ENCODE measurements at places on chromosomes 5 and 9.
A peak's percentile ranks its signal among the peaks of the same experiment; 100 is the strongest.

- no peak for DNase-seq
Measured at GRCh38 chr5:64165500-64166200, at the start of gene RNF180. Gene RNF180, plus strand, starts transcription at chr5:64165843. Its CDS starts 34,965 bp downstream, at chr5:64200808.

DNA sequence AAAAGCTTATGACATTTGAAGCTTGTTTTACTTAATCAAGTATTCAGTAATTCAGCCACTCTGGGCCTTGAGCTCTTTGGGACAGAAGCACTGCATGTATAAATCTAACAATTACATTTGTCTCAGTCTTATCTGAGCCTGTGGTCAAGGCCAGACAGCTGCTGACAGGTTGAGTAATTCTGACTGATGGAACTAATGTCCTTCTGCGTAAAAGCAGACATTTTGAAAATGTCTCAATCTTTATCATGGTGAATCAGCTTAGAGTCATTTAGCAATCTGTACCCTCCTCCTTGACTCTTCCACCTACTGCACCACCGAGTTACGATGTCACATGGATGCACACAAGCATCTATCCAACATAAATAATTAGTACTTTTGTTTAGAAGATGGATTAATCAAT lies 400.0 kb downstream of the ARRDC3 start:
- DNase-seq, result no peak

DNA sequence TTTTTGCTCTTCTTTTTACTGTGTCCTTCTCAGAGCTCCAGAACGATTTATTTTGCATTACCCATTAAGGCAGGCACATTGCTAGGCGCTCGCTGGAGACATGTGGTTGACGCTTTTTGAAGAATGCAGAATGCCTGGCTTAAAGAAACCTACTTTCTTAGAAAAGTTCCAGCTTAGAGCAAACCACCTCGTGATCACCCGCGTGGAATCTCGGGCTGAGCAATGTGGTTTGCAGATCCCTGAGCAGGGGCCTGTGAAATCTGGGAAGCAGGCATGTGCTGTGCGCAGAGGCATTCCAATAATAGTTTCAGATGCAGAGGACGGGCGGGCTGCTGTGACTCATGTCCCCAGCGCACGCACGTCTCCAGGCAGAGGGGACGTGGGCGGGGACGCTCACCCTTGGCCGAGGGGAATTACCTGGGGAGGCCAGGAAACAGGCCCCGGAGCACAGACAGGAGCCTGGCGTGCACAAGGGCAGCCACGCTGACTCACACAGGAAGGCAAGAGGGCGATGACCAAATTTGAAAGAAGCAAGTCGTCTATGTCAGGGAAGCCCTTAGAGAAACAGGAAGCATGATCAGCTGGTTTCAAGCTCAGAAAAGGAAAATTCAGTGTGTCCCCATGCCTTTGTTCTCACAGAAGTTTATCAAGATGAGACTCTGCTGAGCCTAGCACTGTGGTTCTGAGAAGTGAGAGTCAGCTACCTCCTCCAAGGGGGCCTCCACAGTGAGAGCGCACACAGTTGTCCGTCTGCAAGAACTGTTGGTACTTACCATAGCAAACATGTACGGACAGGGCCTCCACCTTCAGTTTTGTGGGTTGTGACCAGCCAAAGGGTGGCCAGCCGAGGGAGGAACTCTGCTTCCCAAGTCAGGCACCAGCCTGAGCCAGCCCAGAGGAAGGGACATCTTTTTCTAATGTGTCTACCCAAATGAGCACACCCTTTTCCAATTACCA lies 218.6 kb downstream of the PIK3R1 start:
- peak; percentile 51 for DNase-seq

DNA sequence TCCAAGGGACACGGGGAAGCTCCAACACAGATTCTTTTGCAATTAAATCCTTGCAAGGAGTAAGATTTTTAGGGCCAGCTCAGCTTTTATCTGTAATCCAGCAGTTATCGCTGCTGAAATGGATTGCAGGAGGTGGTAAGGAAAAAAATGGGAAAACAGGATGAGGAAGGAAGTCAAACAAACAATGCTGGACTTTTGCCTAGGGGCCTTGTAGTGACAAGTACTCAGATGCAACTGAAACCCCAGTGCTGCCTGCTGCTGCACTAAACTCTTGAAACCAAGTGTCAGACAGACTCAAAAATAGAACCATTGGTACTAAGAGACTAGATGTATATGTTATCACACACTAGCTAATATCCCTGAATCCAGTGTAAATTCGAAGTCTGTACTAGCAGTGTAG lies 309.2 kb downstream of the CTNND2 start:
- DNase-seq, result no peak

GRCh38 chr9:14888272-14888671 lies 22.0 kb downstream of the FREM1 start:
- DNase-seq, result no peak

DNA sequence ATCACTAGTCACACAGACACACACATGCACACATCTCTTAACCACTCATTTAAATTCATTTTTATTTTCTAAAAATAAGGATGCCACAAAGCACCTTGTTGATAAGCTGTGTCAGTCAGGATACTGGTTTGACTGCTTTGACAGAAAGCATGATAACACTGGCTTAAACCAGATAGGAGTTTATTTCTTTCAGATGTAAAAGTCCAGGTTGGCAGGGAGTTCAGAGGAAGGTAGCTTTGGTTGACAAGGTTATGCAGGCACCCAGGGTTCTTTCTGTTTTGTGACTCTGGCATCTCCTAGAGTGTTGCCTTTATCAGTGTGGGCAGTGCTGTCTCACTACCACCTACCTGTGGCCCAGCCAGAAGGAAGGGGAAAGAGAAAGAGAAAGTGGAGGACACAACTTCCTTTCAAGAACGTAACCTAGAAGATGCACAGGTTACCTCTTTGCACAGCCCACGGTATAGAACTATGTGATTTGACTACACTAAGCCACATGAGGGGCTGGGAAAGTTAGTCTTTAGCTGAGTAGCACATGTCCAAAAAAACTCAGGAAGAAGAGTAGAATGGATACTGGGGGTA lies 334.7 kb downstream of the OSTF1 start:
- DNase-seq, result no peak

- no peak for DNase-seq
Measured at GRCh38 chr9:96137671-96138429, 164.1 kb downstream of the HSD17B3 start.

- DNase-seq, result no peak
Measured at GRCh38 chr5:174192901-174193300, 147.4 kb downstream of the NSG2 start.

DNA sequence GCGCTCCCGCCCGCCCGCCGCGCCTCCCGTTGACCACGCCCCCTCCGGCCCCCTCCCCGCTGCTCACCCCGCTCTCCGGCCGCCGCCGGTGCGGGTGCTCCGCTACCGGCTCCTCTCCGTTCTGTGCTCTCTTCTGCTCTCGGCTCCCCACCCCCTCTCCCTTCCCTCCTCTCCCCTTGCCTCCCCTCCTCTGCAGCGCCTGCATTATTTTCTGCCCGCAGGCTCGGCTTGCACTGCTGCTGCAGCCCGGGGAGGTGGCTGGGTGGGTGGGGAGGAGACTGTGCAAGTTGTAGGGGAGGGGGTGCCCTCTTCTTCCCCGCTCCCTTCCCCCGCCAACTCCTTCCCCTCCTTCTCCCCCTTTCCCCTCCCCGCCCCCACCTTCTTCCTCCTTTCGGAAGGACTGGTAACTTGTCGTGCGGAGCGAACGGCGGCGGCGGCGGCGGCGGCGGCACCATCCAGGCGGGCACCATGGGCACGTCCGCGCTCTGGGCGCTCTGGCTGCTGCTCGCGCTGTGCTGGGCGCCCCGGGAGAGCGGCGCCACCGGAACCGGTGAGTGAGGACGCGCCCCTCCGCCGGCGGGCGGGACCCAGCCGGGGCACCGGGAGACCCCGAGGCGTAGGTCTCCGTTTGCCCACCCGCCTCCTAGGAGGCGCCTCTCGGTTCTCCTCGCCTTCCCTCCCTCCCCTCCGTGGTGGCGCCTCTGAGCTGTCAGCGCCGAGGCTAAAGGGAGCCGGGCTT lies at the start of gene VLDLR:
Gene VLDLR (plus strand): TSS at position 66 of the 739 bp plus-strand sequence. CDS start 403 bp downstream, at position 469.
- DNase-seq, result peak; percentile 36

DNA sequence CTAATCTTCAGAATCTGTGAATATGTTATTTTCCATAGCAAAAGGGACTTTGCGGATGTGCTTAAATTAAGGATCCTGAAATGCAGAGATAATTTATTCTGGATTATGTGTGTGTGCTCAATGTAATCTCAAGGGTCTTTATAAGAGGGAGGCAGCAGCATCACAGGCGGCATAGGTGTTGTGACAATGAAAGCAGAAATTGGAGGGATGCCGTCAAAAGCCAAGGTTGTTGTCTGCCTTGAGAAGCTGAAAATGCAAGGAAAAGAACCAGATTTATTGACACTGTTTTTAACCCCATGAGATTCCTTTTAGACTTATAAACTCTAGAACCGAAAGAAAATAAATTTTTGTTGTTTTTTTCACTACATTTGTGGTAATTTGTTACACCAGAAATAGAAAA lies 948.5 kb downstream of the TLE4 start:
- no peak for DNase-seq

DNA sequence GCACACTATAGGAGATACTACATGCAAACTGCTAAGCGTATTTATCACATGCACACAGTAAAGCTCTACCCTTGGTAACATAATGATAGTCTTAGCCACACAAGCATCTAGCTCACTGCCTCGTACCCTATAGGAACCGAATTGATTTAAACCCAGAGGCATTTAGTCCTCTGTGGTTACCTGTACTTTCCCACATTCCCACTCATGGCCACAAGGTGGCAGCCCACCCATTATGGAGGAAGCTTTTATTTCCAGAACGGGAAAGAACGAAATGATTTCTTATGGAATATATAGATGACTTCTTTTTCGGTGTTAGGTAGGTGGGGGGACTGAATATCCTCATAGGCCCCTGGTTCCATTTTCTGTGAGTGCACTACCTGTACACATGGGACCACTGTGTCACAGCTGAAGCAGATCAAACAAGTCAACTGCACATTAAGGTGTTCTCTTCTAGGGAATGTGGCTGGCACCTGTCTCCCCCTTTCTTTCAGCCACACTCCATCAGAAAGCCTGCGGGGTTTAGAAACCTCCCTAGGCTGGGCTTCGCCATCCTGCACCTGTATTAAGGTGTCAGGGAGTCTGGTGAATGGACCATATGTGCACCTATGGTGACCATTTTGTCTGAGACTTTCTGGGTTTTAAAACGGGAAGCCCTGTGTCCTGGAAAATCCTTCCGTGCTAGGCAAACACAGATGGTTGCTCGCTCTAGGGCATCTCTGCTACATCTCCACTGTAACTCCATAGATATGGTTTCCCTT lies 313.2 kb downstream of the SLIT3 start:
- peak; percentile 54 for DNase-seq

DNA sequence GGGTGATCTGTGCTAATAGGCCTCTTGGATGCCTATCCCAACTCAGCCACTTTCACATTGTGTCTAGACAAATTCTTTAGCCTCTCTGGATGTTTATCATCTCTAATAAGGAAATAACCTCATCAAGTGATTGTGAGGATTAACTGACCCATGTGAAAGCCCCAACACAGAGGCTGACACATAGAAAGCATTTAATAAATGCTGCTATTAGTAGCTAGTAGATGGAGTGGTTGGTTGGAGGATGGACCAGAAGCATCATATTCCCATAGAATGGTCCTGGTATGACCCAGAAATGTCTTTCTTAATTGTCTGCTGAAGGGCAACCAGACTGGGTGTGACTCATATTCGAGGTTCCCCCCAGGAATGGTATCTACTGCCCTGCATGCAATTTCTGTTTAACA lies 124.4 kb downstream of the PIK3R1 start:
- no peak for DNase-seq

DNA sequence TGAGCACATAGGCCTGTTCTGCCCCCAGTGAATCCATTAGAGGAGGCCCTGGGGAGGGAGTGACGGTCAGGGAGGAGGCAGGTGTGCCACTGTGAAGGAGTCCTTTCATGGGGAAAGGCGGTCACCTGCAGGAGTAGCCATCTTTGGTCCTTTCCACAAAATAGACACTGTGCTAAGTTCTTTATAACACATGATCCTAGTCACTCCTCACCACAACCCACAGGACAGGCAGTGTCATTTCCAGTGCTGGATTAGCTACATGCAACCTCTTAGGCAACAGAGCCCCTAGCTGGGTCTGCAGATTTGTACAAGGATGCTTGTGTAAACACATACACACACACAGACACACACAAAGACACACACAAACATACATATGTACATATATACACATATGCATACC lies 18.3 kb downstream of the DOCK2 start:
- DNase-seq, result no peak

DNA sequence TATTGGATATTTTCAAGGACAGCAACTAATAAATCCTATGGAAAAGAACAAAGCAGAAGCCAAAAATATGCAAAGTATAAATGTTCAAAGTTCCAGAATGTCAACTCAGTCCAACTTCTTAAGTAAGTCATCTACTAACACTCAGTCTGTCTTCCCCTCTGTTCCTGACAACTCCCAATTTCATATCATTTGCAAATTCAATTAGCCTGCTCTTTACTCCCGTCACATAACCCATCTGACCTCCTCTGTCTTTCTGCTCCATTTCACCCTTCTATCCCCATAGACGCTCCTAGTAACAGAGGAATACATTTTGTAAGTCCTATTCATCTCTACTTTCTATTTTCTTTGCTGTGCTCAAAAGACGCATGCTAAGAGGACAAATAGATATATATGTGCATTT lies 659.8 kb upstream of the MEF2C start:
- DNase-seq, result no peak

DNA sequence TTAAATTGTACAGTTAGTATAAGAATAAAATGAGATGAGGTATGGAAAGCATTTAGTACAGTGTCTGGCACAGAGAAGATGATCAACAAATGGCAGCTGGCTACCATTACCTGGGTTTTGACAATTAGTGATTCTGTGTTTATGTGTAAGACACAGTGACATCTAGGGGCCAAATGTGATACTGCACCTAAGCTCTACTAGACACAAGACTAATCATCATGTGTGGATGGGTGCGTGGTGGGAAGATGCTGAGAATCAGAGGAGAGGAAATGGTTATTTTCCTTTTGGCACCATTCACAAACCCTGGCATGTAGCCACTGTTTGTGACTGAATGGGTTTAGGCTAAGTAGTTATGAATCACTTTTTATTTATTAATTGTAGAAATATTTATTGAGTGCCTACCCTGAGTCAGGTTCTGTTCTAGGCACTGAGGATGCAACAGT lies 109.8 kb upstream of the TBC1D2 start:
- peak; percentile 10 for DNase-seq

GRCh38 chr9:90568667-90569066 lies 74.0 kb downstream of the DIRAS2 start:
- DNase-seq, result no peak

DNA sequence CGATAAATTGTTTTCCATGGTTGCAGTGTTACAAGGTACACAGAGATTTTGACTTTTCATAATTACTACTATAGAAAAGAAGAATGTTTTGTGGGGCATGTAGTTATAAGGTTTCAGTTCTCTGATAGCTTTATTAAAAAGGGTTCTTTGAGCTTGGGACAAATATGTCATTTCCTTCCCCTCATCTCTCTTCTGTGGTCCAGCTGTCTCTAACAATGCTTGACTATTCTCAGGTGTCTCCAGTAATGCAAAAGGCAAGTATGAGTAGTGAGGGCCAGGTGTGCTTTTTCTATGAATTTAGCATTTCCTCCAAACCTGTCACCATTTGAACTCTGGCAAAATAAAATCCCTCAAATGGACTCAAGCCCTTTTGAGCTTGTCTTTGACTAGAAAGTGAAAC lies 84.3 kb downstream of the SLF1 start:
- DNase-seq, result peak; percentile 49

GRCh38 chr5:176675676-176676360 lies 28.5 kb downstream of the TSPAN17 start:
- peak; percentile 39 for DNase-seq
